NCI-H1417 treated with DMSO at 0.1 percent for 48 hours (cell line): ENCODE measurements at places on chromosomes 6 and 20.
A peak's percentile ranks its signal among the peaks of the same experiment; 100 is the strongest.

DNA sequence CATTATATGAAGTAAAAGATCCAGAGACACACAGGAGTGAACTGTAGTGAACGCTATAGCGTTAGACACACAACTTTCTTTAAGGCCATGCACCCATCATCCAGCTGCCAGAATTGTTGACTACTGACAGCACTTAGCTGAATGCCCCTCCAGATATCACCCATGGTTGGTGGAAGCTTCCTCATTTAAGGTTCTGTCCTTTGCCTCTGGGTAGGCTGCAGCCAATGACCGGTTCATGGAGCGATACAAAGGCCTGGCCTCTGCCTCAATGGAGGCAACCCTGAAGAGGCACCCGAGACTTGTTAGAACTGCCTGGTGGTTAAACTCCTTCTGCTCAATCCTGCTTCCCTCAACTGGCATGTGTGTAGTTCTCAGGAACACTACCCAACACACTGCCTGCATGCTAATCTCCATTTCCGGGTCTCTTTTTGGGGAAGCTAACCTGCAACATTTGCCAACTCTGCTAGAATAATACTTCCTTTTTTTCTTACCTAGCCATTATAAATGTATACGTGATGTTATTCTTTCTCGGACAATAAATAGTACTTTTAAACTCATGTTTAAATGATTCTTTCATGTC, 49.8 kb upstream of the THEMIS start:
- no peak for DNase-seq

- DNase-seq = no peak
Observed at GRCh38 chr6:105363100-105363754, 39.7 kb downstream of the PREP start.

GRCh38 chr20:57398231-57398821, 7.1 kb downstream of the RBM38 start:
- DNase-seq = peak; percentile 99

DNA sequence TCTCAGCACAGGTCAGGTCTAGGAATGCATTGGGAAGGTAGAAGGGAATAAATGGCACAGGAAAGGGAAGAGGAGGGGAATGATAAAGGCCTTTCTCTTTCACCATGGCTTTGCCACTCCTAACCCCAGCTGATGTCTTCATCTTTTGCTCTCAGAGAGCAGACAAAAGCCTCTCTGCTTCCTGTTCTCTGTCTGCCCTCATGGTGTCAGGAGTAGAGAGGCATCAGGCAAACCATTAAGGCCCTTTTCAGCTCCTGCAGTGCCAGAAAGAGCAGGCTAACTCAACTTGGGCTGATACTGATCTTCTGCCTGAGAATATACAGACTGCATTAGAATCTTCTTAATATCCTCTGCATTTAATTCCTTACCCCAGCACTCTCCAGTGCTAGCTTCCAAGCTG, 48.0 kb upstream of the STXBP5 start:
- DNase-seq = no peak

DNA sequence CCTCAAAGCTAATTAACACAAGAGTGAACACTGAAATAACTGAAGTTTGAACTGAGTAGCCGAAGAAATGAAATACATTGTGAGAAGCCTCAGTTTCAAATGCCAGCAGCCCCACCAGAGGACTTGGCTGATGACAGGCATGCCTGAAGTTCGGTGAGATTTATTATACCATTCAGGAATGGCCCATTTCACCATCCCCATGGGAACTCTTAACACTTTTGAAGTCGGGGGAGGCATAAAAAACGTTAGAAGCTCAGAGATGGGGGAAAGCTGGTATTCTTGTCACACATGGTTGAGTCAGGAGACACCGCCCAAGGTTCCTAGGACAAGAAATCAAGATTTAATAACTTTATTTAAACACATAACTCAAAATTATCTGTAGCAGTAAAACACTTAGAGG, 17.6 kb upstream of the SLC22A3 start:
- DNase-seq = no peak

- DNase-seq = no peak
Observed at GRCh38 chr20:6148073-6148472, 25.2 kb upstream of the FERMT1 start.

DNA sequence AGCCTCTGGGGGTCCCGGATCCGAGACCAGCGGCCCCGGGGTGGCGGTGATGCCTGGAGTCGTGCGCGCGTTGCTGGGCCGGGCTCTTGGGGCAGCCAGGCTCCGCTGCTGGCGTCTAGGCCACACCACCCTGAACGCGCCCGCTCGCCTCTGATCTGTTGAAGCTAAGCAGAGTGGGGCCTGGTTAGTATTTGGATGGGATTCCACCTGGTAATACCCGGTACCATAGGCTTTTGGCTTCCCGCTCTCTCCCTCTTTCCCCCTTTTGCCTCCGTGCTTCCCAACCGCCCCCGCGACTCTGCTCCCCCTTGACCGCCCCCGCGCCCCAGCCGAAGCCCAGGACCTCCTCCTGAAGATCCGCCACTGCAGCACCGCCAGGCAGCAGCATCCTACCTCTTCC, 1383.5 kb upstream of the DEFB115 start:
- no peak for DNase-seq

DNA sequence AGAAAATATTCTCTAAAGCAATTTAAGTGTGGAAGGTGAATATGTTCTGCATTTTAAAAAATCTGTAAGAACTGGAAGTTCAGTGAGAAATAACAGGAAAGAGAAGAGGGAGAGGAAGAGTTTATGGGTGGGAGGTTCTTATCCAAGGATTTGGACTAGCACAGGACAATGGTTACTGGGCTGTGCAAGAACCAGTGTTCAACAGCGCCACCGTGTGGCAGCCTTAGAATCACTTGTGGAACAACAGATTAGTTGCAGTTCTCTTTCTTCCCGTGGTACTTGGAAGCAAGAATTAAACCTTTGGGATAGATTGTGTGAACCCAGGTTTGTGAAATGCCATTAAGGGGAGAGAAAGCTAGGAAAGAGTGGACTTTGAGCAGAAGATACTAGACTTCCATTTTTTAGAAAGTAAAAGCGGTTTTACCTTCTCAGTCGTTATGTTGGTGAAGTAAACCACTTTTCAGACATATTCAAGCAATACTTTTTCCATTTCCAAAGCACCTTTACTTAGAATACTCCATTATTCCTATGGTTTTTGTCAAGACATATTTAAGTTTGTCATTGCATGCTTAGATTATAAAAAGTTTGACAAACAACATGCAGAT, 436.7 kb downstream of the RNF144B start:
- DNase-seq = no peak

DNA sequence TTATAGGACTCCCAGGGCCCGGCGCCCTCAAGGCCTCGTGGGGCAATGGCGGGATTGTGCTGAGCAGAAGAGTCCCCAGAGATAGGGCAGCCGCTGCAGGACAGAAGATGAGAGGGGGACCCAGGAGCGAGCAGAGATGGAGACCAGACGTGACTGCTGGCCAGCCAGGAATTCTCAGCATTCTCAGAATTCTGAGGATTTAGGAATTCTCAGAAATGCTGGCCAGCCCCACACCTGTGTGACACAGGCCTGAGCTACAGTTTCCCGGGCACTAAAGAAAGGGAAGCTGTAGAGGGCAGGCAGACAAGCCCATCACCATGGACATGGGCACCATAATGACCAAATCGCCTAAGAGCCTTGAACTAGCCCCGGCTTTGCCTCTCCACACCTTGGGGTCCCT, 186.2 kb upstream of the CDH4 start:
- DNase-seq = no peak

GRCh38 chr20:40592941-40593340, 96.1 kb downstream of the MAFB start:
- DNase-seq = no peak

DNA sequence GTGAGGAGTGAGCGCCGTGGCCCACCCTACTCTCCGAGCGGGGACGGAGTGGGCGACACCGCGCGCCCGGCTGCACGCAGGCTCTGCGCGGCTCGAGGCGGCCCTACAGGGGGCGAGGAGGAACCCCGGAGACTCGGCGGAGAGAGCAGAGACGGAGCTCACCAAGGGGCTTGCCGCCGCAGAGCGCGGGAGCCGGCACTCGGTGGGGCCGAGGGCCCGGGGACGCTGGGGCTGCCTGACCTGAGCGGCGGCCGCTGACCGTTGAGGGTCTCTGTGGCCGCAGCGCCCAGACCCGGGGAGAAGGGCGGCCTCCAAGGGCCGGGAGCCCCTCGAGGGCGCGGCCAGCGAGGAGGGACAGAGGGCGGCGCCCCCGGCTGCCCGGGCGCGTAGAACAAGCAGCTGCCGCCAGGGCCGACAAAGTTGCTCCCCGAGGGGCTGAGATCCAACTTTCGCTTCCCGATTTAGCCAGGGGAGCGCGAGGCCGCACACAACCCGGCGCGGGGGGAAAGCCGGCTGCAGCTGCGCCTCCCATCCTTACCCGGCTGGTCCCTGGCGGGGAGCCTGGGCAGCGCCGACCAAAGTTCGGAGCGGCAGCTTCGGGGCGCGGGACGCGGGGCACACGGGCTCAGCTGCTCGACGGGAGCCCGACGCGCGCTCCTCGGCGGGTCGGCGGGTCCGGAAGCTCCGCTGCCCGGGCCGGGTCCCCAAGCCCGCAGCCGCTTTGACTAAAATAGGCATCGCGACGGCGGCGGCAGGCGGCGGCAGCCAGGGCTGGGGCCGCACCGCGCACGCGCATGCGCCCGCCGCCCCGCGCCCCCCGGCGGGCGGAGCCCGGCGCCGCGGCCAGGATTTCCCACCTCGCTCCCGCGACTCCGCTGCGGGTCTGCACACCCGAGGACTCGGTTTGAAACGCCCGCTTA, 43.1 kb downstream of the POPDC3 start:
- DNase-seq = no peak

- no peak for DNase-seq
Observed at GRCh38 chr20:41370176-41370575, 3.6 kb upstream of the EMILIN3 start.

DNA sequence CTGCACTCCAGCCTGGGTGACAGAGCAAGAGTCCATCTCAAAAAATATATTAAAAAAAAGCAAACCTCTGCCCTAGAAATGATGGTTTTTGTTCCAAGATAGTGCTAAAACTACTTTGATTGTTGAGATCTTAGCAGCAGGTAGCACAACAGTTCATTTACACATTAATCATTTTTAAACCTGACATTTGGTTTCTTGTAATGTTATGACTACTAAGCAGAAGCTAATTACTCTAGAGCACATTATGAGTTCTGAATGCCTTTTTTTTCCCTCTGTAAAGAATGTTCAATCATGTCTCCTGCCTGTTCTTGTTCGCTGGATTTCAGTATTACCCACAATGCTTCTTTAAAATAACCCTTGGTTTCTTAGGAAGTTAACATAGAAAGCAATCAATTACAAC, 24.7 kb upstream of the PHF3 start:
- no peak for DNase-seq

DNA sequence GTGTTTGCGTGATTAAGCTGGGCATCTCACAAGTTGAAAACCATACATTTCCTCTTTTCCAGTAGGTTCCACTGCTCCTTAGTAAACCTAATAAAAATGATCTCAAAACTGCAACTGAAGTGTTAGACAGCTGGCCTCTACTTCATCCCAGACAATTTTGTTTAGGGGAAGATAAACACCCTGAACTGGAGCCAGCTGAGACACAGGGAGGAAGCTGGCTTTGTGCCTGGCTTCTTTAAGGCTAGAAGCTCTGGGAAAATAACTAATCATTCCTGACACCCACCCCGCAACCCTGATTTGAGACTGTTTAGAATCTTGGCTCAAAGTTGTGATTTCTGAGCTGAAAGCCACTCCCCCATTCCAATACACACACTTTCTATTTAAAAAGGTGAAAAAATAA, 11.6 kb downstream of the PTPRT start:
- no peak for DNase-seq

DNA sequence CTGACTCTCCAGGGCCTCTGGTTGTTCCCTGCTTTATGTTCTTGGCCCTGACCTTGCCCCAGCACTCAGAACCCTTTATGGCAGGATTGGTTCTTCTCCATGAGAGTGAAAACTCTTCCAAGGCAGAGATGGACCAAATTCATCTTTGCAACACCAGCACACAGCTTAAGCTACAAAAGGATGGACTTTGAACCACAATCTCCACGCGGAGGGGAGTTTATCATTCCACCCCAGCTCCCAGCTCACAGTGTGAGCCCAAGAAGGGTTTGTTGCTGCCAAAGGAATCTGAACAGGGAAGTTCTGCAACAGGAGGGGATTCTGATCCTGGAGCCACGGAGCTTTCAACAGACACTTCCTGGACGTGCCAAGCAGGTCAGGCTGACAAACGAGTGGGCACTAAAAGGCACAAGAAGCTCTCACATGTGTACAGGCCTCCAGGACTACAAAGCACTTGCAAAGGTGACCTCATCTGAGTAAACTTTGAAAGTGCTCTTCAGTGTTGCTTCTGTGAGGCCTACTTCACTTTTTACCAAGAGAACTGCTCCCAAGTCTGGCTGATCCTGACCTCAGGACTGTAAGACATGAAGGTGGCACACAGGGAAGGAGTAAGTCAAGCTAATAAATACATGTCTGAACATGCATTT, 8.9 kb downstream of the FITM2 start:
- no peak for DNase-seq

DNA sequence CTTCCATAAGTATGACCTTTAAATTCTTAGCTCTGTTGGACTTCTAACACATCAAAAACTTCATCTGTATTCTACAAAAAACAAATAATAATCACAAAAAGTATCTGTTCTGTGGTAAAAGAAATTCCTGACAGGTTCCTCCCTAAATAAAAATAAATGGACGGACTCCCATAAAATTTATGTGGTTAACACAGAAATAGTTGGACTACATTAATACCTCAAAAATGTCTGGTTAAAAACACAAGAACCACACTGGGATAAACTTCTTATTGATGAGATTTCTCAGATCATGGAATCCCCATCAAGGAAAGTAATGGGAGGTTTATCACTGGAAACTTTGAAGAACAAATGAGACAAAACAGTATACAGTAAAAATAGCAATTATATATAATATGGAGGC, 172.4 kb downstream of the MOXD1 start:
- no peak for DNase-seq

- DNase-seq = no peak
Observed at GRCh38 chr6:75612434-75612833, 10.8 kb downstream of the SENP6 start.

GRCh38 chr20:4795394-4795793, 73.7 kb downstream of the PRND start:
- DNase-seq = no peak

- no peak for DNase-seq
Observed at GRCh38 chr6:142805042-142805441, 139.9 kb downstream of the HIVEP2 start.
